ENCODE measurements at places on chromosomes 11 and 22. TPM values are rescaled to one million over a fixed set of nuclear protein-coding genes. Genes with fewer than 3 reads are reported as not detected.
A peak's percentile ranks its signal among the peaks of the same experiment; 100 is the strongest.

- no peak for DNase-seq
Observed at GRCh38 chr11:117130879-117131278, 13.2 kb upstream of the PAFAH1B2 start.

DNA sequence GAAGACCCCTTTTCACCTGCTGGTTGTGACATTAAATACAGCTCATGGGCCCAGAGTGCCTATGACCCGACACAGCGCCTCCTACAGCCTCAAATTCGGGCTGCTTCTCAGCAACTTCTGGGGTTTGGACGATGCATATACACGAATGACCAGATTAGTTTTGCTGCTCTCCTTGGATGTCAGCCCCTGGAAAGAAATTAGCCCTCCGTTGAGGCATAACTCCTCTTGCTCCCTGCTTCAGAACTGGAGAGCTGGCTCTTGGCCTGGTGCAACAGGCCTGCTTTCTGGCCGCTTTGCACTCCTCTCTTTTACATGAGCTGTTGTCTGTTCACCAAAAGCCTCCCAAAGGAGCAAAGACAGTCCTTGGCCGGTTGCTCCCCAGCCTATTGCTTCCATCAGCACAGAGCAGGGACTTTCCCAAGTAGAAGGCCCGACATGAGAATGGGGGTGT is 3.3 kb downstream of the TECTA start:
- no peak for DNase-seq

- no peak for DNase-seq
Observed at GRCh38 chr22:26849575-26849974, 192.2 kb downstream of the MIAT start.

POU2F3 gene
- 0.38 TPM for total RNA-seq

PRR5 gene
- total RNA-seq: 13.0 TPM

DNA sequence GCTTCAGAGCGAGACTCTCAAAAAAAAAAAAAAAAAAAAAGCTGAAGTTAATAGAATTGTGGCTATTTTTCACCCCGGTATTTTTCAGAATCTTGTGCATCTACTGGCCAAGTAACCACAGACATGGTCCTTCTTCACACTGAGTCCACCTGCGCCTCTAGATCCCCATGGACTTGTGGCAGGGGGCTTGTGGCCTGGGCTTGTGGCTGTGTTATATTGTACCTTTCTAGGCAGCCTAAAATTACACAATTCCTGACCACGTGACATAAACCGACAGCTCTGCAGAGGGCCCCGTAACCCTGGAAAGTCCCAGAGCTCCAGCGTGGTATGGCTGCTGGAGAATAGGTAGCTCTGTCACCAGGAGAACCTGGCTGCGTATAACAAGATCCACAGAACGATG is 10.9 kb upstream of the NAALADL1 start:
- peak; percentile 47 for DNase-seq

A4GALT gene
- total RNA-seq: 1.4 TPM

DNA sequence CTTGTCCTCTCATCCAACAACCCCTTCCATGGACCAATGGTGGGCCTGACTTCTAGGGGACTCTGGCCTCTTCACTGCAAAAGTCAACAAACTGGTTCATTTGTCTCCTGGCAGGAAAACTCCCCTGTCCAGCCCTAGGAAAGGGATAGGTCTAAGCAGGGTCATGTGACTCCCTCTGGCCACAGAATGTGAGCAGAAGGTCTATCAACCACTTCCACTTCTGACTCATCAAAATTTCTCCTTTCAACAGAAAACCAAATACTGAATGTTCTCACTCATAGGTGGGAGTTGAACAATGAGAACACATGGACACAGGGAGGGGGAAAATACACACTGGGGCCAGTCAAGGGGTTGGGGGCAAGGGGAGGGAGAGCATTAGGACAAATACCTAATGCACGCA is 1.3 kb upstream of the ISX start:
- peak; percentile 75 for DNase-seq

EFCAB6 gene
- total RNA-seq: 0.59 TPM

HSCB gene
- 11.5 TPM for total RNA-seq

MMP1 gene
- 70.5 TPM for total RNA-seq

GRCh38 chr22:43349636-43350035 is 6.5 kb upstream of the SCUBE1 start:
- DNase-seq: no peak

KCNQ1OT1 gene
- 0.82 TPM for total RNA-seq

- no peak for DNase-seq
Observed at GRCh38 chr11:115430345-115430744, 73.9 kb downstream of the CADM1 start.

DNA sequence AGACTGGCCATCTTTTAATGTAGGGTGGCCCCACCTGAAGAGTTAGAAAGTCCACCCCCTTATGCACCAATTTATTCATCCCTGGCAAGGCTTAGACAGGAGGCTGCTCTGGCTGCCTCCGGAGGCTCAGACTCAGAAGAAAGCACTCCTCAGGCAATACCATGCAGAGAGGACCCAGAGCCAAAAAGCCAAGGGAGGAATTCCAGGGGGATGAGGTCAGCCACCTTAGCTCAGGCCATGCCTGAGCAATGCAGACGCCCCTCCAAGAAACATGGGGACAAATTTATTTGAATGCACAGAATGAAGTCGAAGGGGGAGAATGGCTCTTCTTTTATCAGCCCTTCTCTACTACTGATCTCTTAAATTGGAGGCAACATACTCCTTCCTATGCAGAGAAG is 39.7 kb upstream of the GLYAT start:
- DNase-seq: peak; percentile 9

- peak; percentile 73 for DNase-seq
Observed at GRCh38 chr22:40008726-40009291, 14.1 kb downstream of the FAM83F start.

DNA sequence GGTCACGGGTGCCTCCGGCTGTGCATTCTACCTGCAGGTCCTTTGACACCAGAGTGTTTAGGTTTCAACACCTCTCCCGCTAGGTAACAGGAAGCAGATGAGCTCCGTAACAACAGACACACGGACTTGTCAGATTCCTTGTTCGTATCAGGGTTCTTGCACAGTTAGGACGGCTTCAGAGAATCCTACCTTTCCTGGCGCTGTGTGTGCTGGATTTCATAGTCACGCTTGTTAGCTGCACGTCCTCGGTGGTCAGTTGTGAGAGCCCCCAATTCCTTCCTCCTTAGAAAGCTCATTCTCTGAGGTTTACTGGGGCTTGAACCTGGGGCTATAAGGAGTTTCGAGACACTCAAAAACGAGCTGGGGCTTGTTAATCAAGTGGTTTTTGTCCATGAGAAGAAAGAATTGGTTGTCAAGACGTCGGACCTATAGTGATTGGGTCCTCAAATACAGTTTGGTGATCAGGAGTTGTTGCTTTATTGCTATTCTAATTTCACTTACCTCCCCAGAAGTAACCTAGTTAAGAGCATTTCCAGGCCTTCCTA is 664 bp downstream of the DDB2 start:
- DNase-seq: peak; percentile 59

DNA sequence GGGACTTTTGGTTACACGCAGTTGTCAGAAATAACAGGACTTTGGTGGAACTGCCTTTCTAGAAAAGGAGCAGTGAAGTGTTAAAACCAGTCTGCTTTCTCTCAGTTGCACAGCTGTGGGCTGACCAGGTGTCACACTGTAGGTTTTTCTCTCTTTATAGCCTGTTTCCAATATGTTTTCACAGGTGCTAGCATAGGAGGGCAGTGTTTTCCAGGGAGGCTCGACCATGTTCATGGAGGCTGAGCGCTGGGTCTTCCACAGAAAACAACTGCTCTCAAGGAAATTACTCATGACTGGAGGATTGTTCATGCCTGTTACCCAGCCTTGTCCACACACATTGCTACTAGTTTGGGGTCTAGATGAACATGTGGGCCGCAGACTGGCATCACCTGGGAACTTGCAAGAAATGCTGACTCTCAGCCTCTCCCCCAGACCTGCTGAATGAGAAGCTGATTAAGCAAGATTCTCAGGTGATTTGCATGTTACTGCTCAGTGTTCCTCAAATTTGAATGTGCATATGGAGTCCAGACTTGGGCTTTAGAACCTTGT is 157.7 kb downstream of the MAML2 start:
- no peak for DNase-seq

GRCh38 chr22:22226448-22227187 is 18.0 kb upstream of the VPREB1 start:
- DNase-seq: no peak

DNA sequence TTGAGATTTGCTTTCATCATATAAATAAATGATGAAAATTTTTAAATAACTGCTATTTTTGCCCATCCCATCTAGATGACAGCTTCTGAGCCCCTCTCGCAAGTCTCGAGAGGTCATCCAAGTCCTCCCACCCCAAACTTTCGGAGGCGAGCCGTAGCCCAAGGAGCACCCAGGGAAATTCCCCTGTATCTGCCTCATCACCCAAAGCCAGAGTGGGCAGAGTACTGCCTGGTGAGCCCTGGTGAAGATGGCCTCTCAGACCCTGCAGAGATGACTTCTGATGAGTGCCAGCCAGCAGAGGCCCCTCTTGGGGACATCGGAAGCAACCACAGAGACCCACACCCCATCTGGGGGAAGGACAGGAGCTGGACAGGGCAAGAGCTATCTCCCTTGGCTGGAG is 83.9 kb upstream of the PARVA start:
- no peak for DNase-seq

DNA sequence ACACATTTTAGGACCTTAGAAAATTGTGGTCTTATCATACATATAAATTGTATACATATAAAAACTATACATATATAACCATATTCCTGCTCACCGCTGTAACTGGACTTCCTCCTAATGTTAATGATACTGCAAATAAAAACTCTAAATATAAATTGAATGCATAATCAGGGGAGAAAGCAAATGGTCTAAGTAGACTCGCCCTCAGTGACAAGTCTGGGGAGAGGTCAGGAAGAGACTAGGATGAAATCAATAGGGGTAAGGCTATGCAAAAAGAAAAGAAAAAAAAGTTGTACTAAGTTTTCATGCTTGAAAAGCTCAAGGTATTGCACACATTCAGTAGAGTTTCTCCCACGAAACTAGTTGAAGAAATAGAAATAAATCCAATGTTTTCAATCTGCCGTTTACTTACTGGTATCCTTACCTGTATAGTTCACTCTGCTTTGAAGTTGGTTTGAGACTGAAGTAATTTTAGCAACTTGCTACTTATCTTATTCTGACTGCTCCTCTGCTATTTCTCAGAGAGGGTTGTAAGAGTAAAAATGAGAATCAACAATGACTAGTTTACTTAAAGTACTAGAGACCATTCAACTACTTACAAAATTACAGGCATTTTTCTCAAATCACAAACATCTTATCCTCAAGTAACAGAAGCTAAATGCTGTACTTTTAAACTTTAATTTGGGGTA is 12.2 kb upstream of the ARHGAP32 start:
- no peak for DNase-seq

CRYBB1 gene
- total RNA-seq: not detected

- DNase-seq: peak; percentile 68
Observed at GRCh38 chr11:47185305-47186075, 744 bp downstream of the PACSIN3 start.

ARHGAP32 gene
- total RNA-seq: 22.4 TPM

TMA7B gene
- not detected for total RNA-seq

GRCh38 chr11:83156144-83156995 is 561 bp upstream of the PCF11 start:
- peak; percentile 100 for DNase-seq

- DNase-seq: peak; percentile 99
Observed at GRCh38 chr11:129440028-129440713, 64.5 kb downstream of the BARX2 start.

NAALADL1 gene
- total RNA-seq: 15.5 TPM

GRCh38 chr11:31325160-31325559 is 44.4 kb downstream of the DCDC1 start:
- DNase-seq: peak; percentile 68

DNA sequence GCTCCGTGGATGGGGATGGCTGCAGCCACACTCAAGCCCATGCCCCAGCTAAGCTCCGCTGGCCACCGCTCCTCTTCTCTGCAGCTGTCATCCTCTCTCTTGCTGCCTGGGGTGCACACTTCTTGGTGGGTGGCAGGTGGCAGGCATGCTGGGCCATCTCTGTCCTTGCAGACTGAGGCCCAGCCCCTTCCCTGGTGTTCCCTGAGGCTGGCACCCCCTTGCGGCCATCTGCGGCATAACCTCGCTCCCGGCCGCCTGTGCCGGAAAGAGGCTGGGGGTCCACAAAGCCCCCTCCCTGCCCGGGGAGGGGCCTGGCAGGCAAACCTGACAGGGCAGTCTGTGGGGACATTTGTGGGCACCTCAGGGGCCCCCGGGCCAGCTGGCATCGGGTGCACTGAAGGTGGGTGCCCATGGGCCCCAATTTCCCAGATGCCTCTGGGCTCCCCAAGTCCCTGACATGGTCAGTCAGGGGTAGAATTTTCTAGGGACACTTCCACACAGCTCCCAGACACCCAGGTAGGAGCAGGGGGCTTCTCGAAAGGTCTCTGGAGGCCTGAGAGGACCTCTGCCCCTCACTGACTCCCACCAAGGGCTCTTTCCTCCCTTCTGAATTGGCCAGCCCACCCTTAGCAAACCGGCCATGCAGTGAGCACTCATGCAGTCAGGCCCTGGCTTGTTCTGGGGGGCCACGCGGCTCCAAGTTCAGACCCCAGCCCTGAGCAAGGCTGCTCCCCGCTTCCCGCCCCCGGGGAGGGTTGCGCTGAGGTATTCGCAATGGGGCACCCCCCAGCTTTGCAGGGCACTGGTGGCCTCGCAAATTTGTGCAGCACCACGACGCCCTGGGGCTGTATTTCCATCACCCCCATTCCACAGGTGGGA is 23.5 kb upstream of the TH start:
- peak; percentile 11 for DNase-seq

GRCh38 chr11:121018746-121019145 is 5.2 kb upstream of the TBCEL start:
- no peak for DNase-seq

PANX2 gene
- 4.4 TPM for total RNA-seq

DNA sequence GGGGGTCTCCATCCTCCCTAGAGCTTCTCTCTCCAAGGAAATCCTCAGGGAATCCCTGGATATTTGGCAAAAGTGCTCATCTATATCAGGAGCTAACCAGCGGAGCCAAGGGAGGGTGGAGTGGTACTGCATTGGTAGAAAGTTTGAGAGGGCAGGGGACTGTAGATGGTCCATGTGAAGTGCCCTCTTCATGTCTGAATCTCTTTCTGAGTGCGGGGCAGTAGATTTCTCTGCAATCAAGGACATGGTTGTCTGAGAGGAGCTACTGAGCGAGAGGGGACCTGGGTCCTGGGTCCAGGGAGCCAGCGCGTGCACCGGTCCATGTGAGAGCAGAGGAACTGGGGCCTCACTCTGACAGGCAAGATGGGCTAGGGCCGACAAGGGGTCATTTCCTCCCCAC is 701 bp downstream of the DIXDC1 start:
- no peak for DNase-seq

SAA1 gene
- 67.2 TPM for total RNA-seq

GRCh38 chr11:85114786-85115185 is 512.4 kb downstream of the DLG2 start:
- DNase-seq: peak; percentile 56

- DNase-seq: no peak
Observed at GRCh38 chr11:914747-915501, 4.3 kb upstream of the CHID1 start.
